ENCODE measurements at places on chromosomes 2 and 18.

DNA sequence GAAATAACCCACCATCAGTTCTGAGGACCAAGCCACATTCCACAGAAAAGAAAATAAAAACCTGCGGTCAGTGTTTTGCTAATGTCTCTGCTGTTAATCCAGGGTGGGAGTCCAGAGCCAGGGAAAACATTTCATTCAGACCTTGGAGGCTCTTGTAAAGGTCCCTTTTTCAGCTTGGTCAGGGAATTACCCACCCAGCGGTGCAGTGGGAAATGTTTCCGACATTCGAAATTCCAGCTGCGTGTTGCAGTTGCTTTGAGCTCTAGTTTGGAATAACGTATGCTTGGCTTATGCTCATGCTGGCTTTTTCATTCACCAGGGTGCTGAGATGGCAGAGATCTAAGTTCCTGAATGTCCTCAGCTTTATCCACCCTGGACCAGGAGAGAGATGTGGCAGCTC lies 219.1 kb downstream of the TRIB2 start:
- no peak for DNase-seq
- H3K27ac ChIP-seq, result peak overlapping the region; percentile 42
- no peaks in the 10 kb centered on the region for H3K36me3 ChIP-seq
- peaks cover 10% of the 10 kb centered on the region for H3K4me1 ChIP-seq
- no peaks in the 10 kb centered on the region for H3K27me3 ChIP-seq

DNA sequence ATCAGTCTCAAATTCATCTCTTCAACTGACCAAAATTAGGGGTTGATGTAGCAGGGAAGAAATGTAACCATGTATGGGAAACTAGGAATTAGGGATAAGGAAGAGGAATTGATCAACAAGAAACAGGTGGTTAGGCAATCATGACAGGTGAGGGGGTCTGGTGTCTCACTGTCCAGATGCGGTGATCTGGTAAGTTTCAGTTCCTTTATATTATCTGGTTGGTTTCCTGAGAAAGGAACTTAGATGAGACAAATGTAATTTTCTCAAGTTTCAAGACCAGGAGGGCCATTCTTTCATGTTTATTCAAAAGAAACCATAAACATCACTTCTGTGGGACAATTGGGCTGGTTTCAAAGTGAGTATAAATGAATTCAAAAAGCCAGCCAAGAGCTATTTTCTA lies 306.2 kb upstream of the KCNJ3 start:
- H3K27me3 ChIP-seq, result no peaks in the 10 kb centered on the region
- no peak overlapping the region for H3K4me3 ChIP-seq
- no peak for DNase-seq
- no peaks in the 10 kb centered on the region for H3K4me1 ChIP-seq
- no peaks in the 10 kb centered on the region for H3K36me3 ChIP-seq

DNA sequence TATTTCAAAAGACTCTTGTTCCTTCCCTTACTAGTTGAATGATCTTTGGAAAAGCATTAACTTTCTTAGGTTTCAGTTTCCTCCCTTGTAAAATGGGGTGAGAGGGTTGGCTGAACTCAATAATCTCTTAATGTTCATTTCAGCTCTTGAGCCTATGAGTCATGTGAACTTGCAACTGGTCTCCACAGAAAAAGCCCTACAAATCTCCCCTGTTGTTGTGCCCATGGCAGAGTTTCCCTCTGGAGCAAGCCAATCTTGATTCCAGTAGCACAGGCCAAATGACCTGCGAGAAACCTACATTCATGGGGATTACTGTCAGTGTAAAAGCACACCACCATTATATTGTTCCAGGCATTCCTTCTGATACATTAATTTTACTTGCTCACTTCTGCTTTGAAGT lies 388.9 kb downstream of the ALK start:
- DNase-seq, result no peak
- no peak overlapping the region for H3K4me3 ChIP-seq
- no peaks in the 10 kb centered on the region for H3K27me3 ChIP-seq
- no peaks in the 10 kb centered on the region for H3K4me1 ChIP-seq
- H3K36me3 ChIP-seq, result no peaks in the 10 kb centered on the region

DNA sequence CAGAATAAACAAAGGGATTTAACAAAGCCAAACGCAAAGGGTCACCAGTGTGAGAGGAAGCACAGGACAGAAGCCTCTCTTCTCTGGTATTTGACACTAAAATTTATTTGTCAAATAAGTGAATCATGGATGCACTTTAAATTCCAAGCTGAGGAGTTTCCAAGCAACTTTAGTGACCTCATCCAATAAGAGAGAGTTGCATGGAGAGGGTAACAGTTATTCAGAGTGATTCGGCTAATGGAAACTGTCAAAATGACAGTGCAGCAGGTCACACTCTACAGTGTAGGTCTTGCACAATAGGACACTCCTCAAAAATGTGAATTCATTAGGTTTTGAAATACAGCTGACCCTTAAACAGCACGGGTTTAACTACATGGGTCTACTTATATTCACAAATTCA lies 103.9 kb upstream of the ACVR1C start:
- no peaks in the 10 kb centered on the region for H3K27me3 ChIP-seq
- no peak overlapping the region for H3K4me3 ChIP-seq
- H3K36me3 ChIP-seq, result peaks cover 14% of the 10 kb centered on the region
- no peak for DNase-seq
- no peaks in the 10 kb centered on the region for H3K4me1 ChIP-seq

GRCh38 chr2:204023088-204023487 lies 86.5 kb downstream of the ICOS start:
- DNase-seq, result no peak
- H3K4me1 ChIP-seq, result peaks cover 54% of the 10 kb centered on the region
- no peak overlapping the region for H3K4me3 ChIP-seq
- H3K27ac ChIP-seq, result peak overlapping the region; percentile 34
- H3K36me3 ChIP-seq, result no peaks in the 10 kb centered on the region
- H3K27me3 ChIP-seq, result no peaks in the 10 kb centered on the region

DNA sequence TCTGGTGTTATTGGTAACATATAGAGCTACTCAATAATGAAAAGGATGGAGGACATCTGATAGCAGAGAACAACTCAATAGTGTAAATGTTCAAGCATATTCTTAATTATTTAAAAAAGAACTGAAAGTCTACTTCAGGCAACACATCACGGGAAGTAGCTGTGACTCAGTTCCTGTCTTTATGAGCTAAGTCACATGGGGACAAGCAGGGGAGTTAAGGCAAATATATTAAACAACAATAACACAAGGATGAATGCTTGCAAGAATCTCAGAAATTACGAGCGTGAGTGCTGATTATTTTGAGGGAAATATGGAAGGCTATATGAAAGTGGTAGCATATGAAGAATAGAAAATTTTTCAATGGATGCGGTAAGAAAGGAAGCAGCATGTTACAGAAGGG lies 4.0 kb upstream of the HNMT start:
- no peak overlapping the region for H3K27ac ChIP-seq
- H3K4me3 ChIP-seq, result no peak overlapping the region
- H3K36me3 ChIP-seq, result no peaks in the 10 kb centered on the region
- H3K4me1 ChIP-seq, result peaks cover 12% of the 10 kb centered on the region
- no peaks in the 10 kb centered on the region for H3K27me3 ChIP-seq

GRCh38 chr18:50218432-50219197 lies 23.7 kb upstream of the MYO5B start:
- H3K27ac ChIP-seq, result no peak overlapping the region
- DNase-seq, result no peak
- no peaks in the 10 kb centered on the region for H3K4me1 ChIP-seq

DNA sequence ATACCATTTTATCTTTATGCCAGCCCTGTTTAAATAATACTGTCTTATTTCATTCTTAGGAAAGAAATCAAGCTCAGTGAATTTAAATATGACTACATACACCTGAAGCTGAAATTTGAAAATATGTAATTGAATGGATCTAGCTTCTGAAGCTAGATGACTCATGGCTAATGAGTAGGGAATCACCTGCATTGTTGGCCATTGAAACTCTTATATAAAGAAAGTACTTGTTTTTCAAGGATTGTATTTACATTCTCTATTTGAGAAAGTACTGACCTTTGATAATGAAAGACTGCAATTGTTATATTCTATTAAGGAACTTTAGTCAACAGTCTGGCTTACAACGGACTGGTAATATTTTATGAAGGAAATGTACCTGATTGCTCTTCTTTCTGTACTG lies 346.7 kb upstream of the LRATD1 start:
- no peak overlapping the region for H3K4me3 ChIP-seq
- H3K27ac ChIP-seq, result no peak overlapping the region
- H3K36me3 ChIP-seq, result no peaks in the 10 kb centered on the region
- H3K27me3 ChIP-seq, result no peaks in the 10 kb centered on the region
- DNase-seq, result no peak

DNA sequence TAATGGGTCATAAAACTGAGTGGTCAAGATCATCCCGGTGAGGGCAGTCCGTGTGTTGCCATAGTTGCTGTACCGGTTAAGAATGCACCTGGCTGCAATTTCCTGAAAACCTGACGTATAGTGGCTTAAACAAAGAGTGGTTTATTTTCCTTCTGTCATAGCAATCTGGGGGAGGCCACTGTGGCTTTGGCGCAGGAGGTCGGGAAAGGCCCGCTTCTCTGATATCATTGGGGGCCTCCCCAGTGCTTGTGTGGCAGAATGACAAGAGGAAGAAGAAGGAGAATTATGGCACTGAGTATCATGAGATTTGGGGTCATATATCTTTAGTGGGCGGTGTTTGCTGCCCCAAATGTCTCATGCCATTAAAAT lies 4.4 kb downstream of the C2orf92 start:
- H3K36me3 ChIP-seq, result no peaks in the 10 kb centered on the region
- DNase-seq, result no peak
- no peaks in the 10 kb centered on the region for H3K4me1 ChIP-seq
- H3K27me3 ChIP-seq, result no peaks in the 10 kb centered on the region
- H3K27ac ChIP-seq, result no peak overlapping the region
- H3K4me3 ChIP-seq, result no peak overlapping the region
